ENCODE measurements at places on chromosomes 4 and X. TPM values are rescaled to one million over a fixed set of nuclear protein-coding genes. Genes with fewer than 3 reads are reported as not detected.

- DNase-seq, result no peak
These were observed 53.8 kb downstream of the SPRY1 start for GRCh38 chr4:123450393-123450792.

DNA sequence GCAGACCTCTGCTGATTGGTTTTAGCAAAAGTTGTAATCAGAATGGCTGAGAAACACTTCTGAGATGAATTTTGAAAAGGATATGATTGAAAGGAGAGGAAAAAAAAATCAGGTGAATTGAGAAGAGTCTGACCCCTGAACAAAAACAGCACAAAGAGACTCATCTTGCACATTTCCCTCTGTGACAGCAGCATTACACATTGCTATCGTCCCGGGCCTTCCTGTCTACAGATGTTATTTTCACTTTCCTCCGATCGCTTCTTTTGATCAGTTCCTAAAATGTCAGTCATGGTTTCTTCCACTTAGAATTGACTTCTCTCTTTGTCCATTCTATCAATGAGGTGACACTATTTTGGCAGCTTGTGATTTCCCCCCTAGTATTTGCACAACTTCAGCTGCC lies 262.6 kb downstream of the GPC3 start:
- no peak for DNase-seq

DNA sequence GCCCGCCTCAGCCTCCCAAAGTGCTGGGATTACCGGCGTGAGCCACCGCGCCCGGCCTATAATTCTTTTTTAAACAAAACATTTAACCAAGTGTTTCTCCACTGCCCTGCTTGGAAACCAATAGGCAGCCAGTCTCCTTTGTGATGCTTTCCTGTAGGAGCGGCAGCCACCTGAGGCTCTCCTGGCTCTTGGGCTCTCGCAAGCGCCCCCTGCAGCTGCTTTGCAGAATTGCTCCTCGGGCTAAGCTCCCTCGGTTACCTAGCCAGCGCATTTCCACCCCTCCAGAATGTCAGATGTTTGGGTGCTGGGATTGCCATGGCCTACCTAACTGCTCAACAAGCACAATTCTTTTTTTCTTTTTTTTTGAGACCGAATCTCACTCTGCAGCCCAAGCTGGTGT lies 7.7 kb downstream of the S100P start:
- no peak for DNase-seq

- no peak for DNase-seq
These were observed 79.2 kb downstream of the FBXL5 start for GRCh38 chr4:15575966-15576365.

RAB41 gene
- not detected for total RNA-seq

MAGEA12 gene
- not detected for total RNA-seq

EBP gene
- 85.2 TPM for total RNA-seq

ARHGAP10 gene
- total RNA-seq, result 46.5 TPM

Data from left cardiac atrium (tissue), 4 donors.